IMR-90 (cell line): ENCODE measurements at places on chromosomes 11 and 22. TPM values are rescaled to one million over a fixed set of nuclear protein-coding genes. Genes with fewer than 3 reads are reported as not detected.

- H3K4me3 ChIP-seq: peak overlapping the region; percentile 47
- peaks cover 6% of the 10 kb centered on the region; the same call in 1 of the 2 replicates for H3K4me1 ChIP-seq
- H3K27ac ChIP-seq: no peak overlapping the region
- peak; percentile 33 for DNase-seq
- peaks cover 16% of the 10 kb centered on the region for H3K27me3 ChIP-seq
- no peaks in the 10 kb centered on the region for H3K36me3 ChIP-seq
Measured at GRCh38 chr11:34356576-34356912, 1.3 kb downstream of the ABTB2 start.

- H3K36me3 ChIP-seq: no peaks in the 10 kb centered on the region
- H3K27ac ChIP-seq: no peak overlapping the region
- no peaks in the 10 kb centered on the region for H3K4me1 ChIP-seq
- DNase-seq: peak; percentile 46
Measured at GRCh38 chr22:30841273-30841672, 127.3 kb downstream of the MORC2 start.

DNA sequence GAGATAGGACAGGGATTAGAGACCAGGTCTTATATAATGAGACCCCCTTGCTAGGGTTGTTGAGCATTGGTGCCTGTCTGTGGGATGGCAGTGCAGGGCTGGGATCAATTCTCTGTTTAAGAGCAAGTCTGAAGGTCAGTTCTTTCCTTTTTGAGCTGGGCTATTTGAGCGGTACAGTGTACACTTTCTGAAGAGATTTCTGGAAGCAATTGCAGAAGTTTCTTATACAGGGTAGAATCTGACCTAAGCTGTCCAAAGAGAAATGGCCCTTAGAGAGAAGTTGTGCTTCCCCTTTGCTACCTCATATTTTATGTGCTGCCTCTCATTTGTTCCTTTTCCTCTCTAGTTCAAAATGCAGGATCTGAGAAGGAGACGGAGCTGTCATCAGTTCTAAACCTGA is 35.8 kb downstream of the CSTPP1 start:
- no peak overlapping the region for H3K4me3 ChIP-seq
- no peak overlapping the region for H3K27ac ChIP-seq
- no peak for DNase-seq
- no peaks in the 10 kb centered on the region for H3K27me3 ChIP-seq

OR4A16 gene
- not detected in 2 replicates for total RNA-seq
